Breast epithelium (tissue), 4 donors: ENCODE measurements at places on chromosomes 16 and 17. TPM values are rescaled to one million over a fixed set of nuclear protein-coding genes. Genes with fewer than 3 reads are reported as not detected.

Gene VAT1L
- total RNA-seq: 0.33 TPM

Gene CASKIN2
- 23.3 TPM for total RNA-seq

Gene ARL5C
- not detected for total RNA-seq

Gene ARHGAP23
- 13.8 TPM for total RNA-seq

Gene EVI2A
- 8.8 TPM for total RNA-seq

Gene SLC38A8
- total RNA-seq: not detected

Gene HSF4
- 62.5 TPM for total RNA-seq

Gene CES1
- 13.9 TPM for total RNA-seq

Gene ADAD2
- 0.15 TPM for total RNA-seq

Gene RCVRN
- total RNA-seq: 0.66 TPM

Gene PRDM7
- total RNA-seq: not detected

Gene TAC4
- not detected for total RNA-seq

Gene CX3CL1
- 164 TPM for total RNA-seq

Gene CD300C
- total RNA-seq: 0.33 TPM

Gene GGT6
- not detected for total RNA-seq

Gene DOC2B
- total RNA-seq: 5.9 TPM

Gene GDE1
- 70.4 TPM for total RNA-seq

Gene IL21R
- not detected for total RNA-seq

Gene ZNF629
- total RNA-seq: 9.4 TPM

Gene ITGB3
- 14.6 TPM for total RNA-seq

Gene SLC12A3
- not detected for total RNA-seq

Gene IKZF3
- total RNA-seq: 4.8 TPM

Gene MT1F
- total RNA-seq: 34.0 TPM

Gene MYH1
- not detected for total RNA-seq

Gene TVP23A
- under 0.01 TPM for total RNA-seq

Gene KRTAP2-2
- total RNA-seq: not detected

Gene CDK5RAP3
- total RNA-seq: 183 TPM

Gene TCF25
- total RNA-seq: 176 TPM

Gene TBC1D3C
- total RNA-seq: not detected

Gene NPIPB12
- total RNA-seq: 84.9 TPM

Gene NLK
- total RNA-seq: 27.5 TPM

Gene CORO6
- 6.6 TPM for total RNA-seq

Gene PYY
- total RNA-seq: 0.88 TPM

Gene NOG
- 0.48 TPM for total RNA-seq

Gene ACSM2A
- total RNA-seq: not detected

Gene RASD1
- total RNA-seq: 75.0 TPM

Gene ALOXE3
- total RNA-seq: 0.73 TPM

Gene LRRC37A
- total RNA-seq: 4.3 TPM

Gene CCDC78
- 2.6 TPM for total RNA-seq

Gene TIGD7
- total RNA-seq: 11.4 TPM

Gene PPP1R1B
- total RNA-seq: 67.5 TPM

Gene TBC1D26
- 0.44 TPM for total RNA-seq

Gene HYDIN
- total RNA-seq: 0.96 TPM

Gene RAMP2
- 17.9 TPM for total RNA-seq

Gene HS3ST4
- total RNA-seq: not detected

Gene ATP2C2
- total RNA-seq: 28.5 TPM

Gene CTRB1
- not detected for total RNA-seq

Gene ABCC6
- 3.6 TPM for total RNA-seq

Gene SMIM5
- total RNA-seq: 0.29 TPM

Gene GPR179
- total RNA-seq: under 0.01 TPM
